ENCODE measurements at places on chromosomes 7 and 10.
A peak's percentile ranks its signal among the peaks of the same experiment; 100 is the strongest.

- H3K27ac ChIP-seq = no peak overlapping the region
- DNase-seq = no peak
- no peaks in the 10 kb centered on the region for H3K36me3 ChIP-seq
- no peaks in the 10 kb centered on the region for H3K4me1 ChIP-seq
- peaks cover 4% of the 10 kb centered on the region for H3K27me3 ChIP-seq
These were observed 25.8 kb upstream of the SLF2 start for GRCh38 chr10:100886963-100887362.

DNA sequence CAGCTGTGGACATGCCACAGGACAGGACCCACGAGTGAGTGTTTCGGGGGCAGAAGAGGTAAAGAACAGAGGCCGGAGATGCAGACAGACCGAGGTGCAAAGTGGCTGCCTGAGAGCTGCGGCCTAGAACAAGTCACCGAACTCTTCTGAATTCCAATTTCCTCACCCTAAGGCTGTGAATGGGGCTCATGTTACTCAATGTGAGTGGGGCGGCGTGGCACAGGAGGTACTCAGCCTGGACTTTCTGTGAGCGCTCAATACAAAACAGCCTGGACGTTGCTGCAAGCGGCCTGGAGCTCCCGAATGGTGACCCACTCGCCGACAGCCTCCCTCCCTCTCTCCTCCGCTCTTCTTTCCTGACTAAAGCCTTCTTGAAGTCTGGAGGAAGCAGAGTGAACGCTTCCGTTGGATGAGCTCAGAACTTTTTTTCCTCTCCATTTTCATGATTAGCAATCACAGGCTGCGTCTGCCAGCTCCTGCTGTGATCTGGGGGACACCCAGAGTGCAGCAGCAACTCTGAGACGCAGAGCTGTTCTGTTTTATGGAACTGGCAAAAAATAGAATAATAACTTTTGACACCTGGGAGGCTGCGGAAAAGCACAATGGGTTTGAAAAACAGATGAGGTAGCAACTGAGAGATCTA is 108.5 kb downstream of the PTPRN2 start:
- no peak overlapping the region for H3K4me3 ChIP-seq
- DNase-seq = no peak
- no peaks in the 10 kb centered on the region for H3K4me1 ChIP-seq
- H3K27ac ChIP-seq = no peak overlapping the region
- H3K27me3 ChIP-seq = no peaks in the 10 kb centered on the region

- H3K27ac ChIP-seq = no peak overlapping the region
- H3K36me3 ChIP-seq = no peaks in the 10 kb centered on the region
- no peak overlapping the region for H3K4me3 ChIP-seq
These were observed 5.4 kb downstream of the CPVL start for GRCh38 chr7:29140873-29141468.

DNA sequence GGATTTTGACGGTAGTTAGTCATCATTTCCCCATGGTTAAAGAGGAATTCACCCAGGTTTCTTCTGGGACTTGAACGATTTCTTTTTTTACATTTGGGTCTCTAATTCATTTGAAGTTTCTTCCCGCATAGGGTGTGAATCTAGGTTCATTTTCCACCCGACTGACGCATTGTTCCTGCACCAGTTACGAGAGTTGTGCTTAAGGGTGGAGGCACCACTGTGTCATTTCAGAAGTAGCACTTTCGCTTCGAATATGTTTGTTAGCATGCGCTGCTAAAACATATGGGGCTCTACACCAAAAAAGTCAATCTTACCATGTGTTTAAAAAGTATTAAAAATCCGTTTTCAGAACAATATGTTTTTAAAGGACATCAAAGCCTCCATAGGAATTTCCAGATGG is 140.3 kb downstream of the VIPR2 start:
- DNase-seq = no peak
- H3K27ac ChIP-seq = no peak overlapping the region
- H3K4me3 ChIP-seq = no peak overlapping the region
- no peaks in the 10 kb centered on the region for H3K4me1 ChIP-seq
- H3K27me3 ChIP-seq = no peaks in the 10 kb centered on the region
- no peaks in the 10 kb centered on the region for H3K36me3 ChIP-seq

DNA sequence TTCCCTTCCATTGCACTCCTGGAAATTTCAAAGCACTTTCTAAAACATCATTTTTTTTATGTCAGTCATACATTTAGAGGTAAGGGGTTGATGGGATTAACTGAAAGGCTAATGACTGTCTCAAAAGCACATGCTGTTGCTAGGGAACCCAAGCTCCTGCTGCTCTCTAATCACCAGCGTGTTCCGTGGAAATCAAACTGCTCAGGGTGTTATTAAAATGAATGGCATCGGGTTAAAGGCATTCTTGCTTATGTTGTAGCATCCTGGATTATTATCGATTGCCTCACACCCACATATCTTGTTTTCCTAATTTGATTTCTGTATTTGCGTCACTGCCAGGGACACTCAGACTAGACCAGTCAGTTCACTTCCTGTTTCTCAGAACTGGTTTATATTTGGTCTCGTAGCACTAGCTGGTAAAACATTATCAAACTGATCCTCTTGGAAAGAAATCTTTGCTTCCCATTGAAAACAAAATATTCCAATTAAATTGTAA is 216.5 kb upstream of the MKLN1 start:
- peaks cover 47% of the 10 kb centered on the region for H3K4me1 ChIP-seq
- H3K27me3 ChIP-seq = no peaks in the 10 kb centered on the region
- peak overlapping the region; percentile 58 for H3K4me3 ChIP-seq
- DNase-seq = peak; percentile 79
- H3K36me3 ChIP-seq = no peaks in the 10 kb centered on the region
- H3K27ac ChIP-seq = no peak overlapping the region

DNA sequence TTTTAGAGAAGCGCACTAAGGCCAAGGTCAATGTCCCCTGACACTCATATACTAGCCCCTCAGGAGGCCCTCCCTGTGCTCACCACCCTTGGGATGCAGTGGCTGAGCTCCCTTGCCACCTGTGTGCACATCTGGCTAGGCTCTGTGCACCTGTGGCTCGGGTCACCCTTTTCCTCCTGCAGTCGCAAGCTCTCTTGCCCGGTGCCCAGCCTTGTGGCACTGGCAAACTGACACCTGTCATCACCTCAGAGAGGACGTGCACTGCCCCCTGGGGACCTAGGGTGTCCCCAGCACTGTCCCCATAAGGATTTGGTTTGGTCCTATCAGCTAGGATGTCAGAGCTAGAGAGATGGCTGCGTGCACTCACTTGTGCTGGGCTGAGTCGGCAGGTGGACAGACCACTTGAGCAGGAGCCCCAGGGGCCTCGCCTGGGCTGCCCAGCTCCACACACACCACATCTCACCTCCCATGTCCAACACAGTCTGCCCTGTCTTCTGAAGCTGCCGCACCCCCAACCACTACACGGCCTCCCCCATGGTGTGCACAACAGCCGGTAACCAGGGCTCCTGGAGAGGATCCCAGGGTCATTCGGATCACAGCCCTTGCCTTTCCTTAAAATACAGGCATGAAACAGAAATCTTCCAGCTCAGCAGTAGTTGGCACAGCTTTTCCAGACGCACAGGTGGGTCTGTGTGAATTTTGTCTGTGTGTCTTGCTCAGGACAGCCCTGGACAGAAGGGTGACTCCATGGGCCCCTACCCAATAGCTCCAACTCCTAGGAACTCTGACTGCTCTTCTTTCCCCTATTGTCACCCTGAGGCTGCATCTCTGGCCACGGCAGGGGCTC is 111.0 kb downstream of the GRID1 start:
- no peaks in the 10 kb centered on the region for H3K4me1 ChIP-seq
- H3K36me3 ChIP-seq = no peaks in the 10 kb centered on the region
- no peak for DNase-seq
- H3K27me3 ChIP-seq = peaks cover 1% of the 10 kb centered on the region
- H3K4me3 ChIP-seq = no peak overlapping the region

- no peak overlapping the region for H3K27ac ChIP-seq
- no peaks in the 10 kb centered on the region for H3K36me3 ChIP-seq
- no peak for DNase-seq
These were observed 585.2 kb upstream of the CELF2 start for GRCh38 chr10:10432296-10433035.

- DNase-seq = no peak
- no peak overlapping the region for H3K4me3 ChIP-seq
- H3K27ac ChIP-seq = no peak overlapping the region
- no peaks in the 10 kb centered on the region for H3K27me3 ChIP-seq
These were observed 707.2 kb downstream of the PARD3 start for GRCh38 chr10:34107626-34108516.

- H3K27me3 ChIP-seq = no peaks in the 10 kb centered on the region
- DNase-seq = no peak
- H3K27ac ChIP-seq = no peak within 1 kb of the TSS
- peaks cover 4% of the 10 kb centered on the region for H3K4me1 ChIP-seq
- no peaks in the 10 kb centered on the region for H3K36me3 ChIP-seq
These were observed at the start of gene CLEC2L for GRCh38 chr7:139523199-139523941. Gene CLEC2L, plus strand, starts transcription at chr7:139523685. Its CDS starts 243 bp downstream, at chr7:139523928.

DNA sequence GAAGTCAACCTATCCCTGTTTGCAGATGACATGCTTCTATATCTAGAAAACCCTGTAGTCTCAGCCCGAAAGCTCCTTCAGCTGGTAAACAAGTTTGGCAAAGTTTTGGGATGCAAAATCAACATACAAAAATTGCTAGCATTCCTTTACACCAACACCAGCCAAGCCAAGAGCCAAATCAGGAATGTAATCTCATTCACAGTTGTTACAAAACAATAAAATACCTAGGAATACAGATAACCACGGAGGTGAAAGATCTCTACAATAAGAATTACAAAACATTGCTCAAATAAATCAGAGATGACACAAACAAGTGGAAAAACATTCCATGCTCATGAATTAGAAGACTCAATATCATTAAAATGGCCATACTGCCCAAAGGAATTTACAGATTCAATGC is 50.4 kb upstream of the ZNF365 start:
- no peaks in the 10 kb centered on the region for H3K4me1 ChIP-seq
- no peak for DNase-seq
- no peak overlapping the region for H3K27ac ChIP-seq
- H3K27me3 ChIP-seq = no peaks in the 10 kb centered on the region
- H3K36me3 ChIP-seq = no peaks in the 10 kb centered on the region
- no peak overlapping the region for H3K4me3 ChIP-seq

DNA sequence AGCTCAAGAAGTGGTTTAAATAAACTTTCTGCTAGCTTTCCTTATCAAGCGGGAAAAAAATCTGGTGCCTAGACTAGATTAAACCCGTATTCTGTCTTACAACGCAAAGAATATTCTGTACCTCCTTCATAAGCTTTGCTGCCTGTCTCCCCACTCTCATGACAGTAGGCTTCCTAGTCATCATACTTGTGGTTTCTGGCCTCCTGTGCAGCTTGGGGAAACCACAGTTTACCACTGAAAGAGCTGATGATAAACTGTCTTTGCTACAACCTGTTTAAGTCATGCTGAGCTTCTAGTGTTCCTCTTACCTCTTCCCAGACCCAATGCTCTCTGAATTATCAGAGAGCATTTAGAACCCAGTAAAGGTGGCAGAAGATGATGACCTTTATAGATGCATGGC is 55.0 kb downstream of the PODXL start:
- no peak overlapping the region for H3K4me3 ChIP-seq
- peaks cover 3% of the 10 kb centered on the region for H3K36me3 ChIP-seq
- H3K4me1 ChIP-seq = no peaks in the 10 kb centered on the region
- no peak overlapping the region for H3K27ac ChIP-seq
- H3K27me3 ChIP-seq = no peaks in the 10 kb centered on the region

DNA sequence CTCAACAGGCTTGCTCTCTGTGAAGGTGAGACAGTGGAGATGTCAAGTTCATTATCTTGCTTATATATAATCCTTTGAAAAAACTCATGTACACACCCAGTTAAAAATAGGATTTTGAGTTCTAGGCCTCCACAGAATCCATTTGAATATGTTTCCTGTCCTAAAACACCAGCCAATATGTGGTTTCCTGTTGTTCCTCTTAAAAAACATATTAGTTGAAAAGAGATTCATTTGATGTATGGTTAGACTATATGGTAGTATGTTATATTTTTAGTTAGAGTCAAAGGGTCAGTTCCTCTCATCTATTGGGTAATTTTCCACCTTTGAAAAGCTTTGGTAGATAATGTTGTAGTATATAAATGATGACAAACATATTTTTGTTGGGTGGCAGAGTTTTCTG is 16.0 kb downstream of the PPP1R9A start:
- no peaks in the 10 kb centered on the region for H3K36me3 ChIP-seq
- no peak for DNase-seq
- H3K4me3 ChIP-seq = no peak overlapping the region
- no peaks in the 10 kb centered on the region for H3K27me3 ChIP-seq
- H3K27ac ChIP-seq = peak overlapping the region; percentile 27

- no peaks in the 10 kb centered on the region for H3K27me3 ChIP-seq
- no peak overlapping the region for H3K4me3 ChIP-seq
- DNase-seq = no peak
- H3K4me1 ChIP-seq = no peaks in the 10 kb centered on the region
- H3K36me3 ChIP-seq = no peaks in the 10 kb centered on the region
These were observed 119.1 kb downstream of the LRRN3 start for GRCh38 chr7:111210043-111210442.

GRCh38 chr10:86711513-86712316 is 43.4 kb downstream of the LDB3 start:
- H3K27ac ChIP-seq = peak overlapping the region; percentile 88
- peaks cover 14% of the 10 kb centered on the region for H3K4me1 ChIP-seq
- H3K36me3 ChIP-seq = no peaks in the 10 kb centered on the region
- peak overlapping the region; percentile 83 for H3K4me3 ChIP-seq

DNA sequence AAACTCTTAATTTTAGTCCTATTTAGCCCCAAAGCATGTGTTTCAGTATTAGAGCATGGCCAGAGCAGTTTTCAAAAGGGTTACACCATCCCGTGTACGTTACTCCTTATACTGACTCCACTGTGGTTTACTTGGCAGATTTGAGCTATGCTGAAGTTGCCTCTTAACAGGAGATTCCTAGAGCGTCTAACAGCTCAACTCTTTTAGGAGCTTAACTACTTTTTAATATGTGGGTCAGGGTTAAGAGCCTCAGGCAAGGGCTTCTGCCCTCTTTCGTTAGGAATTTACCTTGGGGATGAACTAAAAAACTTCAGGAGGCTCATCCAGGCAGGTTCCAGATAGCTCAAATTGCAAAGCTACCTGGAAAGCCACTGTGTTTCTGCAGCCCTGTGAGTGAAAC is 674.8 kb upstream of the C7orf33 start:
- H3K4me3 ChIP-seq = no peak overlapping the region
- no peak overlapping the region for H3K27ac ChIP-seq
- DNase-seq = no peak
- no peaks in the 10 kb centered on the region for H3K36me3 ChIP-seq

DNA sequence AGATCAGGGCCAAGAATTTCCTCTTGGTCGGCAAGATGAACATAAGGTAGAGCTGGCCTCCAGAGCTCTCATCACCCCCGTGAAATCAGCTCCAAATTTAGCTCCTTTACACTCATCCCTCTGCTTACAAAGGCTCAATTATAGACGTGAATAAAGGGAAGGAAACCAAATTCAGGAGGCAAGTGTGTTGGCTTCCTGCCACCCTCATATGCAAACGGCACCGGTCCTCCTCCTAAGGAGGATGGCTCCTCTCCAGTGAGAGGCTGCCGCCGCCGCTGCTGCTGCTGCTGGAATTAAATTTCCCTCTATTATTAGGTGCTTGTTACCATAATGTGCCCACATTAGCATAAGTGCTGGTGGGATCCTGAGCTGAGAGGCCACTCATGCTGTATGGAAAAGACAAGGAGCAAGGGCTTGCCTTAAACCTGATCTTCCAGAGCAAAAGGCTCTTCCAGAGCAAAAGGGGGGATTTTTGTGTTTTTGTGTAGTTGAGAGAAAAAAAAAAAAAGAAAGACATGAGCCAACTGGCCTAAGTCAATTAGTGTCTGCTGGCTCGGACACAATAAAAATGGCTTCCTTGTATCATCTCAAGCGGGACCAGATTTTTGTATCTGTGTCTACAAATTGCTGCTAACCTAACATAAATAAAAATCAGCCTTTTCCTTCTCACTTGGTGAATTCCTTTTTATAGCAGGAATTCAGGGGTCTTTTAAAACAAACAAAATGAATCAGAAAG is 68.4 kb downstream of the CDHR3 start:
- no peaks in the 10 kb centered on the region for H3K36me3 ChIP-seq
- no peak overlapping the region for H3K27ac ChIP-seq
- H3K27me3 ChIP-seq = no peaks in the 10 kb centered on the region
- peaks cover 13% of the 10 kb centered on the region for H3K4me1 ChIP-seq
- DNase-seq = no peak
- no peak overlapping the region for H3K4me3 ChIP-seq
